Cerebellar nuclear complex (tissue), 1 donor: ENCODE measurements at places on chromosomes 13 and 19.

DNA sequence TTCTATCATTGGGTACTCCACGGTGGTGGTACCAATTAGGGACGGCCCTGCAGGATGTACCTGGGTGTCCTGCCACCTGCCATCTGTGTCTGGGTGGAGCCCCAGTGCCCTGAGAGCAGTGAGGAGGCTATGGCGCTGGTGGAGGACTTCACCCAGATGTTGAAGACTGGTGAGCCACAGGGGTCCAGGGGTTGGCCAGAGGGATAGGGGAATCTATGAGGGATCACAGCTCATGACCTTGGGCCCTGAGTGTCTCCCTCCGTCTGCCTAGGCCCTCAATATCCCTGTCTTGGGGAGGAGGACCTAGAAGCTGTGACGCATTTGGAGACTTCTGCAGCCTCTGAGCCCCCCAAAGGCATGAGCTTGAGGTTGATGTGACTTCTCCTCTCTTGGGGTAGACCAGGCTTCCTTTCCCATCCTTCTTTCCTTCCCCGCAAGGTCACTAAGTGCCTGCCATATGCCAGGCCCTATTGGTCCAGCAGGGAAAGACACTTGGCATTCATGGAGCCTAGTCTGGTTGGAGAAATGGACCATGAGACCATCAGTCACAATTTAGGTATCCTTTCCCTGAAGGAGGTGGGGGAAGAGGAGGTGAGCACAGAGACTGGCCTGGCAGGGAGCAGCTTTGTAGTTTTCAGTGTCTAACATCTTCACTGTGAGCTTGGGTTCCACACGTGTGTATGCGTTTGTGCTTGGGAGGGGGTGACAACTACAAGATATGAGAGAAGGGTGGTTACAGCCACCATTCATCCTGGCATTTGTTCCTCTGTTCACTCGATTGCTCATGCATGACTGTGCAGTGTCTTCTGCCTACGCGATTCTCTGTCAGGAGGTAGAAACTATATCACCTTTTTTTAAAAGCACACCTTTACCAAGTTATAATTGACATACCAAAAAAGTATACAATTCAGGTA, 5.1 kb upstream of the MZF1 start:
- DNase-seq = no peak

- no peak for DNase-seq
Observed at GRCh38 chr19:2059422-2060201, 8.6 kb upstream of the MKNK2 start.

- no peak for DNase-seq
Observed at GRCh38 chr13:101552786-101553185, 100.3 kb downstream of the ITGBL1 start.

GRCh38 chr19:48348045-48348444, 15.7 kb downstream of the TMEM143 start:
- no peak for DNase-seq

- DNase-seq = no peak
Observed at GRCh38 chr13:40190641-40191100, 475.8 kb downstream of the FOXO1 start.

GRCh38 chr13:51339952-51340732, 651 bp downstream of the SERPINE3 start:
- no peak for DNase-seq

DNA sequence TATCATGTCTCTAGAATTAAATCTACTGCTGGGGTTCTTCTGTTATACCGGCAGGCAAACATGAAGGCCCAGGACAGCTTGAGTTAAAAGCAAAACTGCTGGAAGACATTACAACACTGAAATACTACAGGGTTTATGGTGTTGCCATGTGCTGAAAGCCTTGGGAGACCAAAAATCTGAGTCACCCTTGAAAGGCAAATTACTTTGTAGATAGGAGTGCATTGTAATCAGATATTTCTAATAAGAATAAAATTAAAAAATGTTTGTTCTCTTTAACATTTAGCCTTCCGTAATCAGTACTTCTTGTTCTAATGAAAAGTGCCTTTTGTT, 181.3 kb downstream of the PCDH9 start:
- DNase-seq = no peak

GRCh38 chr19:45251452-45252354, 632 bp downstream of the MARK4 start:
- DNase-seq = no peak

DNA sequence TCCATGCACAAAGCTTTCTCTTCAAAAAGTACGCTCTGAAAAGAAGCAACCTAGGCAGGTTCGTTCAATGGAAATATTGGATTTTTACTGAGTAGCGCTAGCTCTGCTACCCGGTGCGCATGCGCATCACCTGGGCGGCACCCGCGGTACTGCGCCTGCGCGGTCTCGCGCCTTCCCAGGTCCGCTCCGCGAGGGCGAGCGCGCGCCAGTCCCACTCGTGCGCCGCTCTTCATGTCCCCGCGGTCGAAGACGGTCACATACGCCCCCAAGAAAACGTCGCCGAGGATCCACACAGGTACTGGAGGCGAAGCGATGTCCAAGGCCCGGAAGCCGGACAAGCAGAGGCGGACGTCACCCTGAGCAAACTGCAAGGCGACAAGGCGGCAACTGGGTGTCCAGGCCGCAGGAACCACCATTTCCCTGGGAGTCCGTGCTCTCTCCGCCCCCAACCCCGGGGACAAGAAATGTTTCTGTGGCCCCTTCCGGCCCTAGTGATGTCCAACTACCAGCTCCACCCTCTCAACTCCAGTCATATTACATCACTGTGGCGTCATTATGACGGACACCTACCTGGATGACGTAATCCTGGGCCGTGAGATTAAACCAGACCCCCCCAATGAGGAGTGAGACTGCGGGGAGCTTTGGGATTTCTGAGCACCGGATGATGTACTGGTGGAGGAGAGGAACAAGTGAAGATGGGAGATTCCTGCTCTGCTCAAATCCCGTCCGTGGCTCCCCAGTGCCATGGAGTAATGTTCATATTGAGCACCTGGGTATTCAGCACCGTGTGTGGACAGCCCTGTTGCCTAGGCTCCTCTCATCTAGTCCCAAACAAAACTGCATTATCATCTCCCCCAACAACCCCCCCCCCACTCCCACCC, 4.8 kb upstream of the KCNC3 start:
- no peak for DNase-seq
